Testis (tissue), 5 donors: ENCODE measurements at places on chromosomes 3 and 15. TPM values are rescaled to one million over a fixed set of nuclear protein-coding genes. Genes with fewer than 3 reads are reported as not detected.

Gene CAMP
- 1.4 TPM for total RNA-seq

Gene CPNE9
- 0.31 TPM for total RNA-seq

Gene PPP4R2
- total RNA-seq: 67.7 TPM

Gene WDR53
- 25.8 TPM for total RNA-seq

DNA sequence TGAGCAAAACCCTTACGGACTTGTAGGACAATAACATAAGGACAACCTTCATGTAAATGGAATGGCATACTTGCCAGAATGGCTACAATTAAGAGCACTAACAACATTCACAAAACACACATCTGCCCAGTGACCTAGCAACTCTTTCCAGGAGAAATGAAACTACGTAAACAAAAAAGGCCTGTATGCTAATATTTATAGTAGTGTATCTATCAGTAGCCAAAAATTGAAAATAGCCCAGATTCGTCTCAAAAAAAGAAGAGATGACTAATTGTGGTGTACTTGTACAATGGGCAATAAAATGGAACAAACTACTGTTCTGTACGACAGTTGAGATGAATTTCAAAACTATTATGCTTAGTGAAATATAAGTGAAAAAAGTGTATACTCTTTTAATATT, 38.4 kb downstream of the CMC1 start:
- DNase-seq: no peak

GRCh38 chr15:41494190-41494921, 682 bp downstream of the ITPKA start:
- peak; percentile 24 for DNase-seq

DNA sequence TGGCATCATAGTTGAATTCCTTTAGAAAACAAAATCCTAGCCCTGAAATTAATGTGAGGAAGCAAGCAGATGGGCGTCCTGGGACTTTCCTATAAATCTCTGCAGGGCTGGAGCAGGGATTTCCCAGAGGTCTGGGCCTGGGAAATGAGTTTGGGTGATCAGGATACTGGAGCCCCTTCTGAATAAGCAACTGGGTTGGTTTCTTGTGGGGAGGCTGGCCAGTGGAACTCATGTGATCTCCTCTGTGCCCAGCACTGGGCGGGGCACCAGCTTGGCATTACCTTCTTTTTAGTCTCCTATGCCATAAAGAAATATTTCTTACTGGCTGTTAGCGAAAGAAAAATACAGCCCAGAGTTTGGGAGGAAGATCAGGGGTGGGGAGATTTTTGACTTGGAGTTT, 1.7 kb downstream of the THSD4 start:
- DNase-seq: no peak

DNA sequence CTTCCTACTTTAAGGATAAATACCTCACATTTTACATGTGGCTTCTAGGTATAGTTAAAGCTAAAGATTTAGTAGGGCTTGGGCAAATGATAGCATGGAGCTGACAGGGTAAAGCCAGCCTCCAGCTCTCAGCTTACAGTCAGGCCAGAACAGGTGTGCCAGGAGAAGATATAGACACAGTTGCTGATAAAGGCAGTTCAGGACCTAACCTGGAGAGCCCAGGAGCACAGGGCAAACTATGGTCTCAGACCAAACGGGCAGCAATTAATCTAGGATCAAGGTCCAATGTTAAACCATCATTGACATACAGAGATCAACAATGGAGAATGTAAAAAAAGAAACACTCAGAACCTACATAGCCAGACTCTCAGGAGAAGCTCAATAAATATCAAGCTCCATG, 4.0 kb downstream of the WDR49 start:
- no peak for DNase-seq
